ENCODE measurements at places on chromosomes 4 and X.

- DNase-seq = no peak
Measured at GRCh38 chrX:10089378-10089795, 67.4 kb upstream of the CLCN4 start.

DNA sequence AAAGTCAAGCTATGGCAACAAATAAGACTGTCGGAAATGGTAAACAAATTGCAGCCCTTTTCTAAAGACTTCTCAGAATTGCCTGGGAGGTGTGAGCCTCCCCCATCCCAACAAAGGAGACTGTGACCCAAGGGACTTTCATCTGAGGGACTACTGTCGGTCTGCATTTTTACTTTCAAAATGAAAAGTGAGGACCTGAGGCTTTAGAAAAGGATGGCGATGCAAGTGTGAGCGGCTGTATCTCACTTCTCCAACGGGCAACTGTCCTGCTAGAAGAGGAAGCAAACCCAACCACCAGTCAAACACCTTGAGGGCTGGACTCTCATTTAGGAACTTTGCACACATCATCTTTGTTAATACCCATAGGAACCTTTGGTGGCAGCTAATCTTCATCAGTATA, 62.6 kb upstream of the CLNK start:
- DNase-seq = no peak

- no peak for DNase-seq
Measured at GRCh38 chr4:94304365-94304971, 38.2 kb downstream of the HPGDS start.

DNA sequence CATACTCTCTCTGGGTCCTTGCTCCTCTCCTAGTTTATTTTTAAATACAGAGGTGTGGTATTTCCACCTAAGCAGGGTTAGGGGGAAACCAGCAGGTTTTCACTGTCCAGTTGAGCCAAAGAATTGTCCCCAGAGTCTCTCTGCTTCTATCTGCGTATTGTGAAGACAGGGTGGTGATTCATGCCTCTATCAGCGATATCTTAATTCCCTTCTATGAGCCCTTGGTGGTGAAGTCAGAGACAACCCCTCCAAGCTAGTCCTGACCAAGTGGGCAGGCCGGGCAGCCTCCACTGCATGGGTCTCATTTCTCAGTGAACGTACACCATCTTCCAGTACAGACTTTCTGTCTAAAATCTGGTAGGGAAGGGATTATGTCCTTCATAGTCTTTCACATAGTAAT, 100.5 kb upstream of the GPR34 start:
- no peak for DNase-seq

- DNase-seq = no peak
Measured at GRCh38 chr4:141132072-141132708, 1.1 kb downstream of the RNF150 start.

- no peak for DNase-seq
Measured at GRCh38 chr4:53651156-53651735, 60.0 kb upstream of the LNX1 start.

DNA sequence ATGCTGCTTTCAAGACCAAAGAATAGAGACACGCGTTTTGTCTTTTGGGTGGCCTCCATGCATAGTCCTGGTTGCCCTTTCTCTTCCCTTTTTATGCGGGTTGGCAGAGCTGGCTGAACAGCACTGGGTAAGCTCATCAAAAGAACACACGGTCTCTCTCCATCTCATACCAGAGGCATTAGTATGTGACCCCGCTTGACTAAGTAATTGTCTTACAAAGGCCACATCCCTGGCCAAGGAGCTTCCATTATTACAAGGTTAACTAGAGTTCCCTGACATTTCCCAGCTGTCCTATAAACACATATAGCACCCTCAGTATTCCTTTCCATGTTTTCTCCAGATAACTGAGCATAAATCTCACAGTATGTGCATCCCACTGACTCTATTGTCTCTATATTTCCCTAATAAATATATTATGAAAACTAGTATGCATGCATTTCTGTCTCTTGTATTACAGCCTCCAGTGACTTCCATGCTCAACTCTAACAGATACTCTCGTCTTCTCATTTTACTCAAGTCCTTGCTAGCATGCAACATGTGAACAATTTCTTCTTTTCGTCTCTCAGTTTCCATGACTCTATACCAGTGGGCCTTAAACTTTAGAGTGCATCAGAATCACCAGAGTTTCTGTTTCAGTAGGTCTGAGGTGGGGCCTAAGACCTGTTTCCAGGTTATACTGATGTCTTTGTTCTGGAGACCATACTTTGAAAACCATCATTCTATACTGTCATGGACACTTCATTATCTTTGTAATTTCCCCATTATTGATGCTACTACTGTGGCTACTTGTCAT, 247.7 kb upstream of the ARSJ start:
- no peak for DNase-seq

DNA sequence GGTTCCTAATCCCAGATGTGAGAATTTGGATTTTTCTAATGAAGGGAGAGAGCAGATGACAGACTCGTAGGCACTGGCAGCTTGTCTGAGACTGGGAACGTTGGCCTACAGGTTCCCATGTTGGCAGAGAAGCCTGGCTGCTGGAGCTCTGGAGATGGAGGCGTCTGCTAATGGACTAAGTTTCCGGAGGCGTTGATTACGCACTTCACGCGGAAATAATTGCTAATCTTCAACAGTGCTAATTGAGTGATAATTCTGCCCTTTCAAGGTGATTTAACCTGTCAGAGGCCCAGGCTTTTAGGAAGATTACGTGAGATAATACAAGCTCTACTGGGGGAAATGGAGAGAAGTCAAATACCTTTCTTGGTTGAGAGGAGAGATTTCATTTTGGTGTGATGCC, 77.4 kb downstream of the PSAPL1 start:
- no peak for DNase-seq

GRCh38 chrX:136646602-136647239, 1.2 kb upstream of the CD40LG start:
- peak; percentile 76 for DNase-seq

GRCh38 chr4:5079581-5079980, 28.3 kb downstream of the STK32B start:
- DNase-seq = no peak

GRCh38 chr4:67575232-67576058, 16.9 kb downstream of the STAP1 start:
- no peak for DNase-seq

GRCh38 chr4:57689693-57690205, 579.6 kb upstream of the IGFBP7 start:
- no peak for DNase-seq

- no peak for DNase-seq
Measured at GRCh38 chrX:16039363-16039762, 84.0 kb upstream of the GRPR start.

GRCh38 chrX:131066237-131066636, 8.1 kb downstream of the ARHGAP36 start:
- no peak for DNase-seq

DNA sequence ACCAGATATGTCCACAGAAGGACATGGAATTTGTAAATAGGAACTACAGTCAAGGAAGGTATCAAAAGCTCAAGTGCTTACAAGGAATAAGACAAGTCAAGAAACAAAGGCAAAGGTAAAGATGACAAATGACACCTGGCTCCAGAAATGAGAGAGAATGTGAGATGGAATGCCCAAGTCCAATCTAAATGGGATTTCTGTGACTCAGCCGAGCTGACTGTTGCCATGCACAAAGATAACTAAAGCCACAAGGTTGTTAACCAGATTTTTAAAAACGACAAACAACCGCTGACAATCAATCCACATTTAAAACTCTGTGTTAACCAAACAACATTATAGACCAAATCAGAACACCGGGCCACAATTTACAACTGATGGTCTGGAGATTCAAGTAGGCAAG, 1.1 kb downstream of the NFXL1 start:
- no peak for DNase-seq

DNA sequence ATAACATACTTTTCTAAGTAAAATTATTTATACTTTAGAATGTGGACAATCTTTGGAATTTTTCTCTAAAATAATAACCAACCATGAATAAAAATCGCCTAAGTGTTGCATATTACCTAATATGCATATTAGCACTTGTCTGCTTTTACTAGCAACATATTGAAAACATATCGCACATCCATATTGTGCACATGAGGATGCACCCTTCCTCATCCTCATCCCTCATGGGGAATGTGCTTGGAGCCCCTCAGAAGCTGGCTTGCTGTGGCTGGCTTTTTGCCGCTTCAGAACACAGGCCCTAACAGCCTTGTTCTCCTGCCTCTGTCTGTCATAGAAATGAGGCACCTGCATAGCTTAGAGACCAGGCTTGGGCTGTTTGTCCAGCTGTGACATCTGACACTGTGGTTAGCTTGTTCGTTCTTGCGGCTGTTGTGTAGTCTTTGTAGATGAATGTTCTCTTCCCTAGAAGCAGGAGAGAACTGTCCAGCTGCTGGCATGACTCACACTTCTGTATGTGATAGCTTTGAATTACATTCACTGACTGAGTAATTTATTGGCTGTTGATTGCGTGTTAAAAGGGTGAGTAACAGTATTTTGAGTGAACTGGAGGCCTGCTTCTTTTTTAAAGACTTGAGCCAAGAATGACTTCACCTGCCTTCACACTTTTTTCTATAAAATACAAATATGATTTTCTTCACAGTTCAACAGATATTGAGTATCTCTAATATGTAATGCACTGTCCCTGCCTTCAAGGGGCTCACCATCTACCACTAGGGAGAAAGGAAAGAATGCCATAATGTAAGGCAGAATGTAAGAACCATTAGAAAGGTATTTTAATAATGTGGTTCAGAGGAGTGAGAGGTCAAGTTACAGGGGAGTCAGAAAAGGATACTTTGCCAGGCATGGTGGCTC, 81.9 kb downstream of the HMGB2 start:
- no peak for DNase-seq

- DNase-seq = no peak
Measured at GRCh38 chrX:109350551-109350950, 131.3 kb downstream of the GUCY2F start.

GRCh38 chr4:114807759-114808404, 209.3 kb downstream of the UGT8 start:
- peak; percentile 2 for DNase-seq

GRCh38 chr4:169250796-169251195, 20.0 kb downstream of the SH3RF1 start:
- DNase-seq = no peak

DNA sequence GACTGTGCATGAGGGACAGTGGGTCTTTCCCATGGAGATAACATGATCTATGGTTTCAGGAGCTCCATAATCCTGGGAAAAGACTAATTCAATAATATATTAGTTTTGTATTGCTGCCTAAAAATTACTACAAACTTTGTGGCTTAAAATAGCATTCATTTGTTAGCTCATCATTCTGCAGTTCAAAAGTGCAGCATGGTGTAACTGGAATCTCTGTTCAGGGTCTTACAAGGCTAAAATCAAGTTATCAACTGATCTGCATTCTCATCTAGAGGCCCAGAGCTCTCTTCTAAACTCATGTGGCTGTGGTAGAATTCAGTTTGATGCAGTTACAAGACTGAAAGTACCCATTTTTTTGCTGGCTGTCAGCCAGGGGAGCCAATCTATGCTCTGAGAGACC, 66.7 kb downstream of the LHFPL1 start:
- DNase-seq = no peak

GRCh38 chr4:114598191-114599121, at the start of gene UGT8:
Gene UGT8, plus strand, starts transcription at chr4:114598807. Its CDS starts 24,074 bp downstream, at chr4:114622881.
- peak; percentile 34 for DNase-seq

DNA sequence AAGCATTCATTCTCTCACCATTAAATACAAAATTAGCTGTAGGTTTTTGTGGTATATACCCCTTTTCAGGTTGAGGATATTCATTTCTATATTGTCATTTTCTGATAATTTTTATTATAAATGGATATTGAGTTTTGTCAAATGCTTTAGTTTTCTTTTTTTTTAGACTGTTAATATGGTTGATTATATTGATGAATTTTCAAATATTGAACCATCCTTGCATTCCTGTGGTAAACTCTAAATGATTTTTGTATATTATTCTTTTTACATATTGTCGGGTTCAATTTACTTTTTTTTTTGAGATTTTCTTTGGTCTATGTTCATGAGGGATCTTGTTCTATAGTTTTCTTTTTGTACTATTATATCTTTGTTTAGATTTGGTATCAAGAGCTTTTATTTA, 165.1 kb downstream of the GPAT3 start:
- DNase-seq = no peak

- DNase-seq = no peak
Measured at GRCh38 chr4:95093460-95093859, 335.7 kb downstream of the BMPR1B start.

DNA sequence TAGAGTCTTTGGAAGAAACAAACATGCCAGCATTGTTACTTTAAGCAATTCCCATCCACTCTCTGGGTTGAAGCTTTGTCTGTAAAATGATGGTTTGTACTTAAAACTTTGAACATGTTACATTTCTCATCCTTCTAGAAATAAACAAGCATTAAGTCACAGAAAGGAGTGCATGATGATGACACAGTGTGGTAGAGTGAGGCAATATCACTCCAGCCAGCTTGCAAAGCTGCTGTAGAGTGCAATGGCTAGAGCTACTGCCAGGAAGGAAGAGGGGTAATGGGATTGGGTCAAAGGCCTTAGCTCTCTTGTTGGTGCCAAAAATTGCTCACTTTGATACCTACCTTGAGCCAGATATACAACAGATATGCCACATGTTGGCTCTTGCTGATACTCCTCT, 12.3 kb upstream of the ENOX2 start:
- no peak for DNase-seq

DNA sequence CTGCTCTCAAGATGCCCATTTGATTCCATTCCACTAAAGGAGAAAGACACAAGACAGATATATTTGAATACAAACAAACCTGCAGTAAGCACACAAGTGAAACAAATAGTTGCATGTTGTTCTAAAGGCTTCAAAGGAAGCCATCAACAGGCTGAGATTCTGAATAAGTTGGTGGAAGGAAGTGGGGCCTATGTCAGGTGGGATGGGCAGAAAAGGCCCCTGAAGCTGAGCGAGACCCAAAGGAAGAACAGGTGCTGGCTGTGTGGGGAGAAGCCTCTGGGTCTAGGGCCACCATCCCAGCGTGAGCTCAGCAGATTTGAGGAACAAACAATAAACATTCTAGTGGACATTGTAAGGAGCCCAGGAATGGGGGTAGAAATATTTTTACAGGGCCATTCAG, 82.4 kb upstream of the PLAC8 start:
- DNase-seq = no peak

DNA sequence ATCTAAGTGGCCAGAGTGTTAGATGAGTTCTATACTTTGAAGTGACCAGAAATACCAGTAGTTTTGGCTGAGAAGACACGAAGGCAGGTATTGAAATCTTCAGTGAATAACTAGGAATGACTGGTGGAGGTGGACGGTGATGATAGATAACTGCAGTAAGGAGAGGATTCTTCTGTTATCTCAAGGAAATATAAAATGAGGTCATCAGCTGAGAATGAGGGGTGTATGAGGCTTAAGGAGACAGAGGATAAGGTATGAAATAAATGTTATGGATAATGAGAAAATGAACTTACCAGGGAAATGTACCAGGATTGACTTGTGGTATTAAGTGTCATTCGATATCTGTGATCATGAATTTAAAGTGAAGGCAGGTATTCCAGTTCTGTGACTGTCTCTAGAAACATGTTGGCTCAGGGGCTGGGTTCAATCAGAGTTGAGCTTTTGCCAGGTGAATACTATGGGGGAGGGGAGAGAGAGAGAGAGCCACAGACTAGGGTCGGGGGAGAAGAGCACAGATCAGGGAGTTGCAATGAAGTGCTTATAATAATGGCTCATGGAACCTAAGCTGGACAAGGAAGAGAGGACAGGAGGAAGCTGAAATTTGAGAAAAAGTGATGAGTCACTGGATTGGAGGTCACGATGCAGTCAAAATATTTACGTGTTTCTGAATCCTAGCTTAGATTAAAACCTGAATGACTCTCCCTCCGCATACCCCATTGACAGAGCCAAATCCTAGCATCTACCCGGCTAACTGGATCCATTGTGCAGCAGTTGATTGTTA, 37.5 kb upstream of the BRS3 start:
- DNase-seq = no peak
